Omental fat pad (tissue), 4 donors: ENCODE measurements at places on chromosomes 7 and 10.

DNA sequence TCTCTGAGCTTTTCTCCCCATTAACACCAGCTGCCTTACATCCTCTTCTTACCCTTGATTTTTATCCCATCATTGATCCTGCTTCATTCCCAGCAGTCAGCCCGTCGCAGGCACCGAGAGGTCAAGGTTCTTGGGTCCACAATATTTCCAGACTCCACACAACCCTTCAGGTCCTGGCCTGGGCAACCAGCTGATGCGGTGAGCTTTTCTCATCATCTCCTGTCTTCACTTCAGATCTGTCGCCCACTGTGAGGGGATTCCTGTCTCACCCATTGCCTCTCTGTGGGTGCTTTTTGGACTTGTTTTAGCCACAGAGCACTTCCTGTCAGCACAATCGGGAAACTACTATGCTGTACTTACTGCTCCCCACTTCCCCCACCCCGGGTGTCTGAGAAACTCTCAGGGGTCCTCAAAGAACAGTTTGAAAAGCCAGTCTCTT, 8.4 kb upstream of the PVRIG start:
- DNase-seq = no peak

GRCh38 chr10:123640016-123640535, 26.1 kb upstream of the GPR26 start:
- DNase-seq = no peak

- no peak for DNase-seq
These were observed 56.3 kb upstream of the ZPBP start for GRCh38 chr7:50149369-50149768.

GRCh38 chr10:66783316-66783715, 142.5 kb upstream of the LRRTM3 start:
- DNase-seq = no peak

- no peak for DNase-seq
These were observed 42.9 kb downstream of the CHN2 start for GRCh38 chr7:29237489-29237888.

GRCh38 chr7:102425639-102426267, 7.6 kb upstream of the ORAI2 start:
- DNase-seq = no peak

- no peak for DNase-seq
These were observed 10.5 kb downstream of the CAV2 start for GRCh38 chr7:116509982-116510579.

- DNase-seq = no peak
These were observed 335.4 kb downstream of the PTPRN2 start for GRCh38 chr7:158252081-158252836.

DNA sequence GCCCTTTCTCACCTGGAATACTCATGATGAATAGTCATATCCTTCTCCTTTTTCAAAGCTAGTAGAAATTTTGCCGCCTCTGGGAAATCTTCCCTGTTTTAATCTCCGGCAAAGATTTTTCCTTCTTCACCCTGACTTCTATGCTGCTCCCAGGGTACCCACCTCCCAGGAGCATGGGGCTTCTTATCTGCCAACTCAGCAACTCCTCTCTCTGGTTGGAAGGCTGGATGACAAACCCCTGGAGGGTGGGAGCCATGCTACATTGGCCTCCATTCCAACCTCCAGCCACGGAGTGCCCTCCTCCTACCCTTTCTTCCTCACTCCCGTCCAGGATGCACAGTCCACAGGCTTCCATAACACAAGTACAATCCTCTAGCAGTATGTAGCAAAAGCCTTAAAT, 19.9 kb downstream of the NEUROG3 start:
- DNase-seq = no peak

- no peak for DNase-seq
These were observed 17.2 kb upstream of the SLC18A3 start for GRCh38 chr10:49592726-49593563.

GRCh38 chr7:17524746-17525145, 226.3 kb downstream of the AHR start:
- DNase-seq = no peak

DNA sequence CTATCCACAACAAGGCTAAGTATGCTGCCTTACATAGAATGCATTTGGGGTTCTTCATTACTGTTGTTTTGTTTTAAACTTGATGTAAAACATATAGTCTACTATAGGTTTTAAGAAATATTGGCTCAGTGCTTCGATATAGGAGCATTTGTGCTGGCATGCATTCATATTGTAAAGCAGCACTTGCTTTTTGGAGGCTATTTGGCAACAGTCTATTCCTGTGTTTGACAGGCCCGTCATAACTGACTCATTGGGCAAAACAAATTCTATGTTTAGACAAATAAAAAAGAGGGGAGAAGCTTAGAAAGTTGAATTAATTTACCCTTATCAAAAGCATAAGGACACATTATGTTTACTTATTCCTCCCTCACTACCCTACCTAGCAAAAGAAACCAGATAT, 38.4 kb upstream of the PLXDC2 start:
- DNase-seq = no peak

- no peak for DNase-seq
These were observed at the start of gene KCND2 for GRCh38 chr7:120272701-120273475. Gene KCND2 (plus strand): TSS chr7:120273175.

DNA sequence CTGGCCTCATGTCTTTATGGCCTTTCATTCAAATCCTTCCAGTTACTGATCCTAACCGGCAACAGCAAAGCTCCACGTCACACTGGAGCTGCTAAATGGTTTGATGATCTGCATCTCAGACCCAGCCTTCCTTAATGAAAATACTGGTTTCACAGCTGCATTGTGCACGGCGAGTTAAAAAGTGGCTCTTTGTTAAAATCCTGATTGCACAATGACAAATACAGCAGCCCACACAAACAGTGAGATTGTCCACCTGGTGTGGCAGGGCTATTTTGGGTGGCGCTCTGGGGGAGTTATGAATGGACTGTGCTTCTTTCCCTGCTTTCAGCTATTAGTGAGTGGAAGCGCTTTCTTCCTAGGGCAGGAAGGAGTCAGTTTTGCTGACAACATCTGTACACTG, 63.4 kb upstream of the C1QL3 start:
- DNase-seq = no peak

GRCh38 chr10:112447620-112447928, 559 bp downstream of the VTI1A start:
- no peak for DNase-seq

- DNase-seq = no peak
These were observed 53.2 kb upstream of the TMEM140 start for GRCh38 chr7:135094472-135095237.

DNA sequence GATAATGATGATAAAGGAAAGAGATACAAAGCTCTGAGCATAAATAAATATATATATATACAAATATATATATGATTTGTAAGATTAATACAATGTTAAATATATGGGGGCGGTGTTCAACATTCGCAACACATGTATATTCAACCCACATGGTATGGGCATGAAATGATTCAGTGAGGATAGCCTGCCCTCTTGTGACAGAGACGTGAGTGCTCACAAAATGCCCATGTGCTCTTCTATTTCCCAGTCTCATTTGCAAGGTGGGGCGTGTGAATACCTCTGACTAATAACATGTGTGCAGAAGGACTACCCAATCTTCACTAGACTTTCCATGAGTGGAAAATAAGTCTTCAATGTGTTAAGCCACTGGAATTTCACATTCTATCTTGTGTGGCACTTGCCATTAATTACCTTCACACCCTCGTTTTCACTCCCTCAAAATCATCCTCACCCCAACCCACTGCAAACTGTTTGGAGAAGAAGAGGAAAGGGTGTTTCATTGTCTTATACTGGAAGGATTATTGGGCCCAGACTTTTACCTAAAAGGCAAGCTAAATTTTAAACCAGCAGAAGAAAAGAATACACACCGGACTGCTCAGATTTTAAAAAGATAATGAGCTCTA, 26.9 kb downstream of the ASAH2 start:
- DNase-seq = no peak

DNA sequence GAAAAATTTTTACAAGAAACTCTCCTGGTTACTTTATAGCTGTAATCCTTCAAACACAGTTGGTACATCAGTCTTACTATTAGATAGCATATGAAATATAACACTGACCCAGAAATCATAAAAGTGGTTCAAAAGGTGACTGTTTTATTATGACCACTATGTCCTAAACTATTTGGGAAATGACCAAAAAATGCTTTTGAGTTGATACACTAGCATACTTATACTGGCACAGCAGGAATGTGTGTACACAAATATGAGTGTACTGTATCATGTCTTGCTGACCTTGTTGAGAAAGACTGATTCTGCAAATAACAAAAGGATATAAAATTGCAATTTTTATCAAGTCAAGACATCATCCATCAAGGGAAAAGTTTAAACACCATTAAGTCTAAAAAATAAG, 24.3 kb downstream of the CSTF2T start:
- DNase-seq = no peak

- peak; percentile 66 for DNase-seq
These were observed 1.8 kb downstream of the GRK5 start for GRCh38 chr10:119209035-119209735.

- DNase-seq = no peak
These were observed 35.2 kb downstream of the GBF1 start for GRCh38 chr10:102280397-102281101.

DNA sequence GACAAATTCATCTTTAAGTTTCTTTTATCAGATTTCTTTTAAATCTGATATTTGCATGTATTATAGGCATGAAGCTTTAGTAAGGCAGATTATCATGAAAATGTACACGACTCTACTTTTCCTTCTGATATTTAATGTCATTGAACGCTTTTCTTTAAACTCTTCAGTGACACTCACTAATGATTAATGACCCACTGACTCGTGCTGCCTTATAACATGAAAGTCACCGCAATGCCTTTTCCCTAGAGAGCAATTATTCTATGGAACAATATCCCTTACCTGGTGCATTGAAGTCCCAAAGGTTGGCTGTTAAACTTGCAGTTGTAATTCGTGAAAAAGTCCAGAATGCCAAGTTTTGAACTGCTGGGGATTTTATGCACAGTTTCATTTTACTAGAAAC, 33.4 kb upstream of the HGF start:
- DNase-seq = no peak

DNA sequence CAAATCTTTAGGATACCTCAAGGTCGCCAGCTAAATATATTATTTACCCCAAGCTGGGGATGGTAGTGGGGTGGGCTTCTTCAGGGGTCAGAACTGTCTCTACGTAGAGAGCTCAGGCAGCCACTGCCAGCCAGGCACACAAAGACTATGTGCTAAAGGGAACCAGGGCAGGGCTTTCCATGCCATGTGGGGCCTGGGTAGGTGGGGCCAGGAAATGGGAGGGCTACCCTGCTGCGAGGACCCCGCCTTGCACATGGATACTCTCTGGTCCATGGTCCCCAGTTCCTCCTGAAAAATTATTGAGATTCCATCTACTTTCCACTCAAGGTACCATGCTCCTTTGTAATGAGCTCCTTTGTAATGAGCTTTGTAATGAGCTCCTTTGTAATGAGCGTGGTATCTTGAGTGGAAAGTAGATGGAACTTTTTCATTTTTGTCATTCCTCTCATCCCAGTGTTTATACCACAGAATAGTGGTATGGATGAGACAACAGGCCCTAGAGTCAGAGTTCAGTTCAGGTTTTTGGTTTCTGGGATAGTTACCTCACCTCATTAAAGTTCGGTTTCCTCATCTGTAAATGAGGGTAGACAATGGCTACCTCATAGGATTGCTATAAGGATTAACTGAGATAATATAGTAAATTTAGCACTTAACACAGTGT, 5.8 kb downstream of the SYNPO2L start:
- no peak for DNase-seq

GRCh38 chr10:50511492-50512213, 112.1 kb downstream of the SGMS1 start:
- DNase-seq = no peak

DNA sequence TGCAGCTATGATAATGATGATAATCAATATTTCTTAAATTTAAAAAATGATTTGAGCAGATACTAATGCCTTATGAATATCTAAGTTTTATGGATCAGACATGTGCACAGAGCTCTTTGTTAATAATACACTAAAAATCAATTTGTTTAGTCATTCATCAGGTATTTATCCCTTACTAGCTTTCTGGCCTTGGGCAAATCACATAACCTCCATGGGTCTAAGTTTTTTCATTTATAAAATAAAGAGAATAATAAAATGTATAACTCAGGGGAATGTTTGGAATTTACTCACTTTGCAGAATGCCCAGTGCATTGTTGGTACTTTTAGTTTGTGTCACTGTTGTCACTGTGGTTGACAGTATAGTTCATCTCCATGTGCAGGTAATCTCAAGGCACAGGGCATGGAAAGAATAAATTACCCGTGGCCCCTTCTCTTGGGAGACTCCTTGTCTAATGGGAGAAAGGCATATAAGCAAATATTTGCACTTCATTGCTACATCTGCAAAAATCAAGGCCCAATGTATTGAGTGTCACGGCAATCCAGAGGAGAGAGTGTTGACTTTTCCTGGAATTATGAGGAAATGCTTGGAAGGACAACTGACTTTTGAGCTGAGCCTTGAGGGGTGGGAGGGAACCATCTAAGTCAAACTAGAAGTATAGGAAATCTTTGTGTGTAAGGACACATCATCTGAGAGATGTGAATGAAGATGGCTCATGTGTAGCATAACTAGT, 64.7 kb upstream of the CTTNBP2 start:
- no peak for DNase-seq

- DNase-seq = peak; percentile 65
These were observed 15.6 kb upstream of the RFC2 start for GRCh38 chr7:74269757-74270277.

DNA sequence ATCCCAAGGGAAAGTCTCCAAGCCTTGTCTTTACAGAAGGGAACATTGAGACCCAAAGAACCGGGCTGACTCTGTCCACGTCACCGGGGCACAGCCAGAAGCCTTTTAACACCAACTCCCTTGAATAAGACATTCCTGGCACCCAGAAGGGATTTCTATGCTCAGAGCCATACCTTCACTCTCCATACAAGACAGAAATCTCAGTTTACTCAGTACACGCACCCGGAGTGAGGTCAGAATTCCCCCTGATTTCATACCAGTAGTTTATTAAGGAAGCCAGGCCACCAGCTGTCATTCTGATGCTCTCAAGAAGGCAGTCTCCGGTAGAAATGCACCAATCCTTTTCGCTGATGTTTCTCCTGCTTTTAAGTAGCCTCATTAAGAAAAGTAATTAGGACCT, 134.2 kb upstream of the KCNMA1 start:
- DNase-seq = no peak

GRCh38 chr7:131933751-131934289, 377.4 kb upstream of the PODXL start:
- DNase-seq = no peak

GRCh38 chr7:139999516-139999915, 63.2 kb downstream of the PARP12 start:
- no peak for DNase-seq

GRCh38 chr10:22742678-22743077, 28.3 kb upstream of the PIP4K2A start:
- no peak for DNase-seq
